ENCODE measurements at places on chromosomes 12 and 14. TPM values are rescaled to one million over a fixed set of nuclear protein-coding genes. Genes with fewer than 3 reads are reported as not detected.

BMP4 gene
- 12.9 TPM for polyA plus RNA-seq

TCL1B gene
- polyA plus RNA-seq, result not detected

HHIPL1 gene
- polyA plus RNA-seq, result 0.15 TPM

CPM gene
- 5.7 TPM for polyA plus RNA-seq

GXYLT1 gene
- 1.7 TPM for polyA plus RNA-seq

IL31 gene
- polyA plus RNA-seq, result not detected

NAB2 gene
- polyA plus RNA-seq, result 16.3 TPM

PRH2 gene
- not detected for polyA plus RNA-seq

SERPINA10 gene
- polyA plus RNA-seq, result not detected

SLC25A21 gene
- polyA plus RNA-seq, result 1.2 TPM

TAS2R14 gene
- polyA plus RNA-seq, result 0.19 TPM

TAS2R30 gene
- not detected for polyA plus RNA-seq

SCARB1 gene
- polyA plus RNA-seq, result 6.7 TPM

HOXC11 gene
- polyA plus RNA-seq, result not detected

BCL7A gene
- polyA plus RNA-seq, result 3.4 TPM

CLEC9A gene
- not detected for polyA plus RNA-seq

PLXNC1 gene
- 0.46 TPM for polyA plus RNA-seq

FOXG1 gene
- not detected for polyA plus RNA-seq

CDKL1 gene
- 0.61 TPM for polyA plus RNA-seq

DCAF11 gene
- 27.7 TPM for polyA plus RNA-seq

LRRC10 gene
- polyA plus RNA-seq, result not detected

MYF5 gene
- polyA plus RNA-seq, result not detected

KCNJ8 gene
- 7.2 TPM for polyA plus RNA-seq

PROX2 gene
- not detected for polyA plus RNA-seq

ATG101 gene
- polyA plus RNA-seq, result 80.3 TPM

NYNRIN gene
- 2.3 TPM for polyA plus RNA-seq

PTHLH gene
- 1.9 TPM for polyA plus RNA-seq

KRT77 gene
- polyA plus RNA-seq, result 0.03 TPM

CLEC1A gene
- polyA plus RNA-seq, result 0.46 TPM

GPRC5D gene
- not detected for polyA plus RNA-seq

MLF2 gene
- polyA plus RNA-seq, result 168 TPM

ANAPC7 gene
- 17.6 TPM for polyA plus RNA-seq

MAP3K9 gene
- 1.1 TPM for polyA plus RNA-seq

GLI1 gene
- 0.53 TPM for polyA plus RNA-seq

GZMB gene
- 2.3 TPM for polyA plus RNA-seq

HOXC12 gene
- not detected for polyA plus RNA-seq

ASIC1 gene
- 0.92 TPM for polyA plus RNA-seq

NR4A1 gene
- polyA plus RNA-seq, result 65.5 TPM

WNT5B gene
- polyA plus RNA-seq, result 4.3 TPM

DNAL1 gene
- 3.1 TPM for polyA plus RNA-seq

SPRYD4 gene
- polyA plus RNA-seq, result 2.0 TPM

NFE2 gene
- polyA plus RNA-seq, result 0.20 TPM

POLE2 gene
- polyA plus RNA-seq, result 3.9 TPM

KRT71 gene
- not detected for polyA plus RNA-seq

Measured in stomach (tissue), 19 donors.